ENCODE measurements at places on chromosomes 11 and 22.

- no peak for DNase-seq
Measured at GRCh38 chr11:112364962-112365481, 104.4 kb upstream of the PLET1 start.

DNA sequence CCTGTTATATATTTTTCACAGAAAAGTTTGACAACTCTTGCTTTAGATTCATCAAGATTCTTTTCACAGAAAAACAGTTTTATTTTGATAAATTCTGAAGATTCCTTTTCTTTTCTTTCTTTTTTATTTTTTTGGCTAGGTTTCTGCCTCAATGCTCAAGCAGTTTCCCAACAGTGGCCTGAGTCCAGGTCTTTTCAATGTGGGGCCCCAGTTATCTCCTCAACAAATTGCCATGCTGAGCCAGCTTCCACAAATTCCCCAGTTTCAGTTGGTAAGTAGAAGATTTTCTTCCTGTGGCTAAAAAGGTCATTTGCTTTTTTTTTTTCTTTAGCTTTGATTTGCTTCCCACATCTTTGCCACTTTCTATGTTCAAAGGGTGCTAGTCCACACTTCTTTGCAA lies 46.0 kb upstream of the ADSL start:
- no peak for DNase-seq

- DNase-seq: no peak
Measured at GRCh38 chr11:111347723-111348115, 31.4 kb downstream of the POU2AF1 start.

DNA sequence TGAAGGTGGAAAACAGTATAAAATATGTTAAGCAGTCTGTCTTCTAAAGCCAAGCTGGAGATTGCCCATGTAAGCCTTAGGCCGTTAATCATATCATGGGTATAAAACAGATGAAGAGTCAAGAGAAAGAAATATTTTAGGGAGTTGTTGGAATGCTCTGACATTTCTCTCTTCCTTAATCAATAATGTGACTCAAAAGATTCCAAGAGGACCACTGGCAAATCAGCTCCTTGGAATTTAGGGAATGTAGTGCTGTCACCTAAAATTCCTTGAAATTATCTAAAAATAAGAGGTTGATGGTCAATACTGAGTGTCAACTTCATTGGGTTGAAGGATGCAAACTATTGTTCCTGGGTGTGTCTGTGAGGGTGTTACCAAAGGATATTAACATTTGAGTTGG lies 525.9 kb downstream of the KCNA4 start:
- no peak for DNase-seq

DNA sequence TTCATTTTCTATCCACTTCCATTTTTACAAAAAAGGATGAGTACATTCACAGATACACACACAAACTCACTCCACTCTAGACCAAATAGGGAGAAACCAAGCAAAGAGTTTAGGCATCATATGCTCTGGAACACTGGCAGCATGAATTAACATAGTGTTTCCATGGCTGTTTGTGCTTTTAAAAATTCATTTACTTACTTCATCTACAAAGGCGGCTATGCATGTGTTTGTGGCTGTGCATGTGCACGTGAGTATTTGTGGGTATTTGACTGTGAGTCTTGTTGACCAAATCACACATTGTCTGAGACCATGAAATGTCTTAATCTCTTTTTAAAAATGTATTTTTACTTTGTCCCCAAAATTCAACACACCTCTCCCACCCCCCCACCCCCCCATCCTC lies 203.0 kb upstream of the SESN3 start:
- no peak for DNase-seq

- DNase-seq: no peak
Measured at GRCh38 chr22:22742641-22743040, 98.2 kb downstream of the GGTLC2 start.

GRCh38 chr11:87405843-87406242 lies 368.1 kb downstream of the TMEM135 start:
- DNase-seq: no peak

GRCh38 chr22:41217553-41218157 lies 12.5 kb downstream of the L3MBTL2 start:
- peak; percentile 42 for DNase-seq

DNA sequence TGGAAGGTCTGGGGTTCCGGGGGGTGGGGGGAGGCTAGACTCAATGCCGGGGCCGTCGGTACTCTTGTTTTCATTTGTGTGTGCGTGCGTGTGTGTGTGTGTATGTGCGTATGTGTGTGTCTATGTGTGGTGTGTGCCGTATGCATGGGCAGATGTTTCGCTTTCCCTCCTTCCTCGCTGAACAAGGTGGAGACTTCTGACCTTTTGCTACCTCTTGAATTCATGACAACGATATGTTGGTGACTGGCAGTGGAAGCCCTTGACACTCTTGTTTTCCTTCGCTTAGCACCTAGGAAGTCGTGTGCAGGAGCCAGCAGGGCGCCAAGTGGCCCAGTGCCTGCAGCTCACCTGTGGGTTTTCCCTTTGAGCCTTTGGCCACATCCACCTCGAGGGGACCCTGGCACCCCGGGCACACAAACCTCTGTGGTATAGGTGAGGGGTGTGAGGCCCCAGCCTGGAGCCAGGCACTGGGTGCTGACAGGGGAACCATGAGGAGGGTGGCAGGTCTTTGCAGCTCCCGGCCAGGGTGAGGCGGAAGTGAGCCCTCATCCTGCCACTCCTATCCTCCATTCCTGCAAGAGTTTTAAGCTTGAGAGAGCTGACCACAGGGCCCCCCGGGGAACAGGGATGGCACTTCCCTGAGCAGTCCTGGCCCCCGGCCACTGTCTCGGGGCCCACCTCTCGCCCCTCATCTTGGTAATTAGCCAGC lies 19.3 kb upstream of the TMEM191C start:
- DNase-seq: peak; percentile 11

GRCh38 chr22:23684561-23685031 lies 6.2 kb upstream of the RGL4 start:
- peak; percentile 53 for DNase-seq

- no peak for DNase-seq
Measured at GRCh38 chr11:122594986-122595645, 60.4 kb upstream of the UBASH3B start.

DNA sequence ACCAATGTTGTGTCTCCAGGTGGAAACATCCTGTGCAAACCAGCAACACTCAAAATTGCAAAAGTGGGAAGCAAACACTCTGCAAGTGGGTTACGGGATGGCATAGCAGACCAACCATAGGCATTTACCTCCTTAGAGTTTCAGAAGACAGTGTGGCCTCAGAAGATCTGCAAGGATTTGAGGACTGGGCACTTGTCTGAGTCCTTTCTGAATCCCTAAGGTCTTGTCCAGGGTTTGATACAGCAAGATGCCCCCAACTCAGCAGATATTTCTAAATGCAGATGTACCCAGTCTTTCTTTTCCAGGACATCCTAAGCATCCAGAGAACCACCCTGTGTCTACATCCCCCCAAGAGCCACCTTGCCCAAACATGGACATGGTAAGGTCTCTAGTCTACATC lies 51.7 kb upstream of the SHANK2 start:
- no peak for DNase-seq

- peak; percentile 21 for DNase-seq
Measured at GRCh38 chr11:2587132-2587930, 112.5 kb downstream of the KCNQ1OT1 start.
